ENCODE measurements at places on chromosomes 1 and 21.
A peak's percentile ranks its signal among the peaks of the same experiment; 100 is the strongest.

- DNase-seq = no peak
Measured at GRCh38 chr1:150256554-150257341, 826 bp upstream of the CA14 start.

- DNase-seq = no peak
Measured at GRCh38 chr1:187985145-187985896, 1156.6 kb downstream of the PLA2G4A start.

DNA sequence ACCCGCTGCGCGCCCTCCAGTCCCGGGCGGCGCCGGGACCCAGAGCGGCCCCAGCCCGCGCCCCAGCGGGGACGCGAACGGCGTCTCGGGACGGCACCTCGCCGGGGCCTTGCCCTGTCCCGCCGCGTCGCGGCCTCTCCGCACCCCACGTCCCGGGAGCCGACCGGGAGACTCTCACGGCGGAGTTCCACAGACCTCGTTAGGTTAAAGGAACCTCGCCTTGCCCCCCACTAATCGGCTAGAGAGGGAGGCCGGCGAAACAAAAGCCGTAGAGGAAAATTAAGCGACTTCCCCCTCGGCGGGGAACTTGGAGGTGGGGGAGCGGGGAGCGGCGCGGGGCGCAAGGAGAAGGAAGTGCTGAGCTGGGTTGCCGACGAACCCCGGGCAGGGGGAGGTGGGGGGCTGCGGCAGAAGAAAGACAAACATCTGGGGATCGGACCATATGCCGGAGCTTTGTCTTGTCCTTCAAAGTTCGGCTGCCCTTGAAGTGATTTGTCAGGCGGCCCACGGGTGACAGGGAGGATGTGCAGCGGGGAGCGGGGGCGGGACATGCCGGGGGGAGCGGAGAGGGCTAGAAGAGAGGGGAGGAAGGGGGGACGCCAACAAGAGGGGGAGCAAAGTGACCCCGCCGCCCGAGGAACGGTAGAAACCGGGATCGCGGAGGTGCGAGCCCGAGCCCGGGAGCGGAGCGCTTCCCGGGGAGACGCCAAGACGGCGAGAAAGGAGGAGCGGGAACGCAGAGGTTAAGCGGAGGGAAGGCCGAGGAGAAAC is 120.0 kb upstream of the RRP15 start:
- peak; percentile 6 for DNase-seq

- DNase-seq = no peak
Measured at GRCh38 chr1:42848823-42849537, 2.6 kb downstream of the ZNF691 start.

GRCh38 chr1:52102336-52103013 is 39.4 kb upstream of the ZFYVE9 start:
- no peak for DNase-seq

GRCh38 chr1:183281039-183281438 is 95.0 kb downstream of the LAMC2 start:
- no peak for DNase-seq

- no peak for DNase-seq
Measured at GRCh38 chr1:58927722-58928085, 143.9 kb upstream of the JUN start.

- DNase-seq = no peak
Measured at GRCh38 chr1:246725191-246725590, 982 bp downstream of the SCCPDH start.

DNA sequence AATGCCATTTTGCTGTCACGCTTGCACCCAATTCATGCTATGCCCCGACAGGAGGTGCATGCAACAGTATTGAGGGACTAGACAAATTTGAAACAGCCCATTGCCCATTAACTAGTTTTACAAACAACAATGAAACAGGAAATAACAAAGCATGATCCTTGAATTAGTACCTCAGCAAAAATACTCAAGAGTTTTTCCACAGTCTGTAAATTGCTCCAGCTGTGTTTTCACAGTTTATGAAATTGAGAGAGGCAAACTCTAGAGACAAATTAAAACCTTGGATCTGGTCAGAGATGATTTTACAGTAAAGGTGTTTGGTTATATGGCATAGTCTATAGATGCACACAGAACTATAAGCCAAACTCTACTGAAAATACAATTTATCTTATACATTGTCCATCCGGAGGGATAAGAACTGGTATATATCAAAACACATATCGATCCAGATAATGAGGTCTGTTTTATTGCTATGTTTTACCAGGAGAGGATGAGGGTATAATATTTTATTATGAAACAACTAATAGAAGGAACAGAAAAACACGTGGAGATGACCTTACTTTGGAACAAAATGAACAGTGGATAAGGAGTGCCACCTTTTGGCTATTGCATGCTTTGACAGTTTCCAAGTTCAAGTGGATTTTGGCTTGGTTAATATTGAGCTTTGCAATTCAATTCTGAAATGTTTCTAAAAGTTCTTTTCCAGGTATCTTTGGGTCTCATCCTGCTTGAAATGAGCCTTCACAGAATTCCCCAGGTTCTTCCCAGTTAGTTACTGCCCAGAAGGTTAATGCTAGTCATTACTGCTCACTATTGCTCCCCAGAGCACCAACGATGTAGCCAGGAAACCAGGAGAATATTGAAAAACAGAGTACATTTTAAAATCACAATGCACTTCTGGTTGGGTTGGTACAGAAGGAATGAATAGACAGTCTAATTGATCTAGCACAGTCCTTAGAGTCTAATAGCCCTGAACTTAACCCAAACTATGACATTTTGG is 45.7 kb downstream of the ZC3H11B start:
- no peak for DNase-seq

GRCh38 chr1:101595881-101596374 is 359.1 kb downstream of the S1PR1 start:
- DNase-seq = no peak

GRCh38 chr1:48462716-48463302 is 9.2 kb downstream of the SPATA6 start:
- DNase-seq = no peak

GRCh38 chr1:70764747-70765146 is 282.9 kb downstream of the PTGER3 start:
- DNase-seq = no peak

GRCh38 chr1:200628223-200628881 is 7.8 kb upstream of the KIF14 start:
- no peak for DNase-seq

DNA sequence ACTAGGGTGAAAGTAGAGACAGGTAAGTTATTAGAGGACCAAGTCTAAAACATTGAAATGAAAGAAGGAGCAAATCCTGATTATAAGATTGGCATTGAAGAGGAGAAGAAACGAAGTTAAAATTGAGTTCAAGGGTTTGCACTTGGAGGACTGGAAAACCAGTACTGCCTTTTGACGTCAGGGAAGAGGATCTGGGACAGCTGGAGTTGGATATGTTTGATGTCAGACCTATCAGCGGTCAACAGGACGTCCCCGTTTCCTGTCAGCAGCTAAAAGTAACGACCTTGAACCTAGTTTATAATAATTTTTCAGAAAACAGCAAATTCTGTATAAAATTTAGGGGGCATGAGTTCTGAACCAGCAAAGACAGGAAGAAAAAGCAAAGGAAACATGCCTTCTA is 1.2 kb upstream of the NID1 start:
- DNase-seq = no peak

DNA sequence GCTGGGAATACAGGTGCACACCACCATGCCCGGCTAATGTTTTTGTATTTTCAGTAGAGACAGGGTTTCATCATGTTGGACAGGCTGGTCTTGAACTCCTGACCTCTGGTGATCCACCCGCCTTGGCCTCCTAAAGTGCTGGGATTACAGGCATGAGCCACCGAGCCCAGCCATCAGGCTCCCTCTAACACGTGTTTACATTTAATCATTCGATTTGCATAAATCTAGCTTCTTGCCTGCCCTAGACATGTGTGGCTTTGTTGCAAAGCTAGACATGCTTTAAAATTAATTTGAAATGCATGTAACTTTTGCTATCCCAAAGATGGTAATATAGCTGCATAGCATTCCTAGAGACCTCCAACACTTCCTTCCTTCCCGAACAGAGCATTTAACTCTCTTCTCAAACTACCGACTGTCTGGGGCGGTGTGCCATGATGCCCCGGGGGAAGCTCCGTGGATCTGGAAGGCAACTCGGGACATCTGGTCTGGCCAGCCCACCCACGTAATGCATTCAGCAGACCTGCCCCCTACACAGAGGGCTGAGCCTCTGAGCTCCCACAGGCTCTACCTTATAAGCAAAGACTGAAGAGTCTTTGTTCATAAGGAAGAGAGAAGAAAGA is 34.6 kb upstream of the NID1 start:
- DNase-seq = no peak

DNA sequence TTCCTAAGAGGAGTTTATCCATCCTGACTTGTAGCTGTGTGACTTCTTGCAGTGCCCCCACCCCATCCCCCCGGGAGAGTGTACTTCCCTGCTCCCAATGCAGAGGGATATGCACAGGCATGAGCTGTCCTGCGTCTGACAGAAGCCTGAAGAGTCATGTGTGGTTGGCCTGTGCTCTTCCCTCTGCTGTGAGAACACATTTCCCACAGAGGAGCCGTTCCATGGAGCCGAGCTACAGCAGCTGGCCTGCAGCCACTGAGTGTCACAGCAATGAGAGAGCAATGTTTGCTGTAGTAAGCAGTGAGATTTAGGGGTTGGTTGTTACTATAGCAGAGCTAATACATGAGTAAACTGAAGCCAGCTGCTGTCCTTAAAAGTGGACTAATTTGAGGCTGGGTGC is 22.0 kb downstream of the PARS2 start:
- DNase-seq = no peak

GRCh38 chr1:230379462-230379861 is 46.7 kb downstream of the PGBD5 start:
- no peak for DNase-seq

- peak; percentile 15 for DNase-seq
Measured at GRCh38 chr1:174160109-174160473, 771 bp downstream of the RABGAP1L start.

DNA sequence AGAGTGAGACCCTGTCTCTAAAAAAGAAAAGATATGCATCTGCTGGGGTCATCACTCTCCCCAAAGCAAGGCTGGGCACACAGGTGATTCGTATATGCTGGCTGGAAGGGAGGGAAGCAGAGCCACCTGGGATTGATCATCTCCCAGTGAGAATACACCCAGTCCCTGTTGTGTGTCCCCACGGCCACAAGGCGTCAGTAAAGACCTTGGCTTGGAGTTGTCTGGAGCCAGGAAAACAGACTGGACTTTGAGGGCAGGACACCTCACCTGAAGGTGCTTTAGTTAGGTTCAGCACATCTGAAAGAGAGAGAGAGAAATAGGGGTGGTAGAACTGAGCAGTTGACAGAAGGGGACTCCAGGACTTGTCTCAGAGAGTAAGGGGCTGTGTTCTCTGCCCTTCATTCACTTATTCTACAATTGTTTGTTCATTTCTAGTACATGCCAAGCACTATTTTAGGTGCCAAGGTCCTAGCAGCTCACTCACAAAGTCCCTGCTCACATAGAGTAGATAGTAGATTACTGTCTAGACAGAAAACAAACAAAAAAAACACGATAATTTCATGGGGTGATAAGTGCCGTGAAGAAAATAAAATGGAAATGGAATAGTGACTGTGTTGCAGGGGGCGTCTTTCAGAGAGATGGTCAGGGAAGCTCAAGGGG is 13.5 kb downstream of the CITED4 start:
- no peak for DNase-seq

DNA sequence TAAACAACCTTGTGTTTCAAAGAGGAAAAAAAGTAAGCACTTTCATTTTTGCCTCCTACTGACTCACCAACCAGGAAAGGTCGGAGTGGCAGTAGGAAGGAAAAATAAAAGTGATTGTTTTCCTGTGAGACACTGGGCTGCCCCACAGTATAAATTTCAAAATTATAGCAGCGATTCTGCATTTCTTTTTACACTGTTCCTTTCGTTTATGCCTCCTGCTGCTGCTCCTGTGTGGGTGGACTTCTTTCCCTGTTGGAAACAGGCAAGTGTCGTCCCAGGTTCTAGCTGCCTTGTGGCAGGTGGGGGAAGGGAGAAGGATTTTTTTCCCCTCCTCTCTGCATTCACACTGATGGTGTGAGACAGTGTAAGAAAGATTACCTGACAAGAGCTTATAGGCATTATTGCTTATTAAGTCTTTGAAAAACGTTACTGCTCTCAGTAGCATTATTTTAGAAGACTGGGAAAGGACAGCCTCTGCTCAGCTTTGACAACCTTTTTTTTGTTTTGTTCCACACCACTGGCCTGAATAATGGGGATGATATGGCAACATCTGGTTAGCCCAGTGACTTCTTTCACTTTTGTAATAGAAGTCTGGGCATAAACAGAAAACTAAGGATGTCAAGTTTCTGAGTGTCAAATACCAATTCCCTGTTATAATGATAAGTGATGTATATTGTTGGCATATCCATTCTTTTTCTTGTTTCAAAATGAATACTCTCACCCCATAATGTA is 77.9 kb downstream of the NEK7 start:
- DNase-seq = no peak

GRCh38 chr21:27700974-27701614 is 734.2 kb upstream of the ADAMTS5 start:
- peak; percentile 49 for DNase-seq

- no peak for DNase-seq
Measured at GRCh38 chr1:86762336-86762735, 58.0 kb downstream of the SH3GLB1 start.
